Cortex of kidney (tissue), 1 donor: ENCODE measurements at places on chromosomes 1 and 21.

DNA sequence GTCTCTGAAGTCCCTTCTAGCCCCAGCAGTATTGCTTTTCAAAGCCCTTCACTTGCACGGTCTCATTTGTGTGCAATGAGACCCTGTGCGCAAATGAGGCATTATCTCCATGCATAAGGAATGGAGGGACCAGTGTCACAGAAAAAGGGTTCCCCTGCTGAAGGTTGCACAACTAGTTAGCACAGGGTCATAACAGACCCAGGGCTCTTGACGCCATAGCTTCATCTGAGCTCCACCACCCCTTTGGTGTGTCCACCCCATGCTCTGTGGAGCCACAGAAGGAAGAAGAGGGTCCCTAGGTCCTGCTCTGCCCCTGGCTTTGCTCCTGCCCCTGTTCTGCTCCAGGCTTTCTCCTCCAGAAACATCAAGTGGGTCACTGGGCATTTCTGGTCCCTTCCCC is 12.6 kb downstream of the SH2D2A start:
- no peak for DNase-seq

GRCh38 chr1:6547301-6547700 is 7.0 kb downstream of the NOL9 start:
- no peak for DNase-seq

DNA sequence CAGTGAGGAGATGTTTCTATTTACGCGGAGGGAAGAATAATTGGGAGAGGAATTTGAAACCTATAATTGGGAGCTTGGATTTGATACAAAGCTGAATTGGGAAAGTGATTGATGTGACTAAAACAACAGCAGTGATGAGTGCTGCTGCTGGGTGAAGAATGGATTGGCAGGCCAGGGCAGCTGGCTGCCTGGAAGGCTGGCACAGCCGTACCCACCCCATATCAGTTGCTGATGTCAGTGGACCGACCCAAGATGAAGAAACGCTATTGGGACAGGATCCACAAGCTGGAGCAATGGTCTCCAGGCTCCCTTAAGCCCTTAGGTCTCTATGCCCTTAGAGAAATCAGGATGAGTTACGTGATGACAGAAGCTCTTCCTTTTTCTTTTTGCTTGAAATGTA is 47.4 kb downstream of the GRIK1 start:
- no peak for DNase-seq

- no peak for DNase-seq
Observed at GRCh38 chr1:1135339-1136136, 19.6 kb upstream of the C1orf159 start.

DNA sequence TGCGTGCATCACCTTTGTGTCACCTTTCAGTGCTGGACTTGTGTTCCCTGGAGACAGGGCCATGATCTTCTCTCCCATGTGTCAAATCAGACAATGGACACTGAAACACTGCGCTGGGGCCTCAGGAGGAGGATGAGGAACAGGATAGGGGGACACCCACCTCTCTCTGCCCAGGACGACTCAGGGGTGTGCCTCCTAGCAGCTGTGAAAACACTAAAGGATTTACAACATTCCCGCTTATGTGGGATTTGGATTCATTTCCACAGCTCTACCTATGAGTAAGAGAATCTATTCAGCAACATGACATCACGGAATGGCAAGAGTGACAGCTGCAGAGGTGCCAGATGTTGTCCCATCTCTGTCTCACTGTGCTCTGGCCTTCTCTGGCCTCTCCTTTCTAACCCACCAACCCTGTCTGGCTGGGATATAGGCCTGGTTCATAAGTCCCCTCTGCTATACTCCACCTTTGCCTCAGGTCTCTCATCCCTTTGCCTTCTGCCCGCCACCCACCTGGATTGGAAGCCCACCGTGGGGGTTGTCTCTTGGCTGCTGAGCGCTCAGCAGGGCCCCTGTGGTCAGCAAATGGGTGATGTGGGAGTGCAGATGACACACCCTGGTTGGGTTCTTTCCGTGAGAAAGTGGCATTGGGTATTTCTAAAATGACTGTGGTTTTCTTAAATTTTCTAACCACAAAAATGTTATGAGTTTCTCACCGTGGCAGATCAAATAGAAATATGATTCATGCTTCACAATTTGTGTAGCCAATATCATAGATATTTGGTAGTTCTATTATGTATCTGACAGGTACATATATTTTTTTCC is 47.1 kb upstream of the TLR5 start:
- no peak for DNase-seq

DNA sequence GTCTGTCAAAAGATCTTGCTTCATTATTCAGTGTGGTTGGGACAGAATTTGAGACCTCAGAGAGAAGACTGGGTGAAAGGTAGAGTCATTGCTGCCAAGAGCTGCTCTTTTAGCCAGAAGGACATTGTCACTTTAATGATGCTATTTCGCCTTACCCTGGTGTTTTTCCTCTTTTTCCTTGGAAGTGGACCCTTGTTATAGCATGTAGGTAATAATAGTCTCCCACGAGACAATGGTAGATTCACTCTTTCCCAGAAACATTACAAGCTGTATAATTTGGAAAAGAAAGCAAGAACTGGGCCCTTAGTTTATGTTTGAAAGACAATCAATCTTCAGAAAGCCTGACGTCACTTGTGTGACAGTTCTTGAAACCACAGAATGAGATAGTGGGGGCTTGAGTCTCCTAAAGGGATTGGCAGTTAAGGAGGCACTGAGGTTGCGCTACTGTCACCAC is 3.8 kb downstream of the SERTAD4 start:
- no peak for DNase-seq
